Activated CD8-positive, alpha-beta memory T cell treated with anti-CD3 and anti-CD28 coated beads, Interleukin-2, amount 10 ng/mL, durations not matched to agents 7 days and 5 days (primary cell): ENCODE measurements at places on chromosomes 11 and 22. TPM values are rescaled to one million over a fixed set of nuclear protein-coding genes. Genes with fewer than 3 reads are reported as not detected.

LRRC75B gene
- 1.6 TPM for total RNA-seq

MS4A3 gene
- not detected for total RNA-seq

GRCh38 chr11:68521969-68522652 is 61.6 kb downstream of the PPP6R3 start:
- H3K36me3 ChIP-seq = peaks cover 71% of the 10 kb centered on the region
- H3K27me3 ChIP-seq = no peaks in the 10 kb centered on the region
- no peak for DNase-seq
- H3K4me1 ChIP-seq = peaks cover 39% of the 10 kb centered on the region
- H3K27ac ChIP-seq = no peak overlapping the region

DNA sequence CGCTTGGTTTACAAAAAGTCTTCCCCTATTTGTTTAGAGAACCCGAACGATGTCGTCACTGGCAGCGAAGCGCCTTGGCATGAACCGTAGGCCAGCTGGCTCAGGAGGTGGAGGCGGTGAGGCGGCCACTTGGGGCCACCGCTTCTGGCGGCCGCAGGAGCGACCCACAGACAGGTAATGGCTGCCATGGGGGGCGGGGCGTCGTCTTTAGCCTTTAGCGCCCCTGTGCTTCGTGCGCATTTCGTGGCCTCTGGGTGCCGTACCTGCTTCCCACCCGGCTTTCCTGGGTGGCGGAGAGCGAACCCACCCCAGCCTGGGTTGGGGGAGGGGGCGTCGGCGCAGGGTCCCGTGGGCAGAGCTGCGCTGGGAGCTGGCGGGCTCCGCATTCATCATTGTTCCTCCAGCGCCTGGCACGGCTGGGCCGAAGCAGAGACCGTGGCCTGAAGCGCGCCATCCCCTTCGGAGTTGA is 469 bp upstream of the OSBP2 start:
- peak overlapping the region; percentile 79 for H3K27ac ChIP-seq
- H3K4me3 ChIP-seq = peak overlapping the region; percentile 77
- peaks cover 16% of the 10 kb centered on the region for H3K4me1 ChIP-seq
- DNase-seq = peak; percentile 74
- peaks cover 10% of the 10 kb centered on the region for H3K27me3 ChIP-seq
- no peaks in the 10 kb centered on the region for H3K36me3 ChIP-seq

DNA sequence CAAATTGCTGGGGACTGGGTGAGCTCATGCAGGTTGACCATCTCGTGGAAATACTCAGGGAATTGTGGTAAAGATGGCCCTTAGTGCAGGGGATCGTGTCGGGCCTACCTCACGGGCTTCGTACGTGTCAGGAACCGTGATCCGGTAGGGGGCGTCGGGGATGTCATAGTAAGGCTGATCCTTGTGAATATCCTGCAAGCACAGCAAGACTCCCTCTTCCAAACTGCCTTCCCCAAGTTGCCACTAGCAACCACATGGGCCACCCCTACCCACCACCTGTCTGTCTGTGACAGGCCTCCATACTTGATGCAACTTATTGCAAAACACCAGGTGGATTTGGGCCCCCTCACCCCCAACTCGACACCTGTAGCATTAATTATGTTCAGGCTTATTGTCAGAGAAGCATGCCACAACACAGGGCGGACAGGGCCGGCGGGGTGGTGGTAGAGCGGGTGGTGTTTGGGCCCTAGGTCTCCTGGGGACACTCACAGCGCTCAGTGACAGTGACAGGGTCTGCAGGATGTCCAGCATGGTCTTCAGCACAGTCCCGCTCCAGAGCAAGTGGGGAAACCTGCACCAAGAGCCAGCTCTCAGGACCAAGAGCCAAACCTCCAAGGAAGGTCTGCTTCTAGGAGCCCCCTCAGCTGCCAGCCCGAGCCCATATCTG is 22.6 kb upstream of the SERPIND1 start:
- no peak overlapping the region for H3K4me3 ChIP-seq
- H3K27me3 ChIP-seq = no peaks in the 10 kb centered on the region
- no peak for DNase-seq
- H3K27ac ChIP-seq = no peak overlapping the region
- H3K4me1 ChIP-seq = peaks cover 24% of the 10 kb centered on the region

DNA sequence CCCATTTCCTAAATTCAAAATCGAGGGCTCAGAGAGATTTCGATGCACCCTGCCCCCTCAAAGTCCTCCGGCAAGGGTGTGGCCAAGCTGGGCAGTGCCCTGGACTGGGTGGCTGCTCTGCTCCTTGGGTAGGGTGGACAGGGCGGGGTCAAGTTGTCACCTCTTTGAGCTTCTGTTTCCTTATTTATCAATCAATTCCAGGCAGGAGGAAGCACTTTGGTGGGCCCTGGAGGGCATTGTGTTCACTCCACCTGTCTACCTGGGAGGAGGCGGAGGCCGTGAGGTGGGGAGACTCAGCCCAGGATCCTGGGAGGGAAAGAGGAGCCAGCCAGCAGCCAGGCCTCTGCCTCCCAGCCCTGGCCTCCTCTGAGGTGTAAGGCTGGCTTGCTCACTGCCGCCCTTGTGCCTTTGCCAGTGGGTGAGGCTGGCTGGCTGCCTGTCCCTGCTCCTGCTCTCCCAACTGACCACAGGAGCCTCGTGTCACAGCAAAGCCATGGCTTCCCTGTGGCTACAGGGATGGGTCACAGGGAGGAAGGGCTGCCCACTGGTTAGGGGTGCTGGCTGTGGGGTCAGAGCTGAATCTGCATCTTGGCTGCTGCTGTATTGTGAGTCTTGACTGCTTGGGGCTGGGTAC is 25.5 kb upstream of the SHISAL1 start:
- no peak overlapping the region for H3K27ac ChIP-seq
- peaks cover 5% of the 10 kb centered on the region for H3K27me3 ChIP-seq
- H3K36me3 ChIP-seq = no peaks in the 10 kb centered on the region
- H3K4me3 ChIP-seq = no peak overlapping the region
- no peak for DNase-seq
- no peaks in the 10 kb centered on the region for H3K4me1 ChIP-seq

- H3K27me3 ChIP-seq = peaks cover 74% of the 10 kb centered on the region
- H3K4me3 ChIP-seq = no peak overlapping the region
- H3K4me1 ChIP-seq = peaks cover 4% of the 10 kb centered on the region
- no peak overlapping the region for H3K27ac ChIP-seq
- DNase-seq = no peak
- H3K36me3 ChIP-seq = no peaks in the 10 kb centered on the region
These were observed 911 bp downstream of the FGF19 start for GRCh38 chr11:69702769-69703452.

DNA sequence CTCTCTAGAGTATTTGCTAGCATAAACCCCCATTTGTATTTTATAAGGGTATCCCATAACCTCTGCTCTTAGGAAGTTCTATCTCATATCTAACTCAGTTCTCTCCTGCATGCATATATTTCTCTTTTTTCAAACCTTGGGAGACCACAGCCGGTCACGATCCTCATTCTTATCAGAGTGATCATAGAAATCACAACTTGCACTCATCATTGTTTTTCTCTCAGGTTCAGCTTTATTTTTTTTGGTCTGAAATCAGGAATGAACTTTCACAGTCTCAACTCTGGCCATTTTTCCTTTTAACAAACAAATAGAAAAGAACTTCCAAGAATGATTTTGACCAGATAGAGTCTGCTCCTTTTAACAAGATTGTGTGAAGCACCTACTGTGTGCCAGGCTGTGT is 98.6 kb upstream of the BLID start:
- H3K36me3 ChIP-seq = no peaks in the 10 kb centered on the region
- H3K4me1 ChIP-seq = no peaks in the 10 kb centered on the region
- no peaks in the 10 kb centered on the region for H3K27me3 ChIP-seq
- no peak overlapping the region for H3K4me3 ChIP-seq

DNA sequence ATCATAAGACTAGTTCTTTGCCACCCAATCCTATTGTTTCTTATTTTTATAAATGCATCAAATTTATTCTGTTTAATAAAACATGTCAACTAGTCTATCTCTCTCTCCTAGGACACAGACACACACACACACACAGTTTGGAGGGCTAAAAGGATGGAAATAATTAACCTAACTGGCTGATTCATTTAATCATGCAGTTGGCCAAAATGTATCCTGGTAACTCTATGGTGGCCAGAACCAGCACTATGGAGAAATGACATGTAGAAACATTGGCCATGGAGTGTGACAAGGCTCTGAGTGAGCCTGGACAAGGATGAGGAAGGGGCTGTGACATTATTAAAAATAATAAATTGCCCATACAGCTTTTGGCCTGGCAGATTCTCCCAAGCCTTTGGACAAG is 64.1 kb downstream of the CLPB start:
- H3K27ac ChIP-seq = no peak overlapping the region
- DNase-seq = no peak
- no peak overlapping the region for H3K4me3 ChIP-seq
- H3K4me1 ChIP-seq = no peaks in the 10 kb centered on the region
- H3K27me3 ChIP-seq = no peaks in the 10 kb centered on the region
- H3K36me3 ChIP-seq = peaks cover 15% of the 10 kb centered on the region

DNA sequence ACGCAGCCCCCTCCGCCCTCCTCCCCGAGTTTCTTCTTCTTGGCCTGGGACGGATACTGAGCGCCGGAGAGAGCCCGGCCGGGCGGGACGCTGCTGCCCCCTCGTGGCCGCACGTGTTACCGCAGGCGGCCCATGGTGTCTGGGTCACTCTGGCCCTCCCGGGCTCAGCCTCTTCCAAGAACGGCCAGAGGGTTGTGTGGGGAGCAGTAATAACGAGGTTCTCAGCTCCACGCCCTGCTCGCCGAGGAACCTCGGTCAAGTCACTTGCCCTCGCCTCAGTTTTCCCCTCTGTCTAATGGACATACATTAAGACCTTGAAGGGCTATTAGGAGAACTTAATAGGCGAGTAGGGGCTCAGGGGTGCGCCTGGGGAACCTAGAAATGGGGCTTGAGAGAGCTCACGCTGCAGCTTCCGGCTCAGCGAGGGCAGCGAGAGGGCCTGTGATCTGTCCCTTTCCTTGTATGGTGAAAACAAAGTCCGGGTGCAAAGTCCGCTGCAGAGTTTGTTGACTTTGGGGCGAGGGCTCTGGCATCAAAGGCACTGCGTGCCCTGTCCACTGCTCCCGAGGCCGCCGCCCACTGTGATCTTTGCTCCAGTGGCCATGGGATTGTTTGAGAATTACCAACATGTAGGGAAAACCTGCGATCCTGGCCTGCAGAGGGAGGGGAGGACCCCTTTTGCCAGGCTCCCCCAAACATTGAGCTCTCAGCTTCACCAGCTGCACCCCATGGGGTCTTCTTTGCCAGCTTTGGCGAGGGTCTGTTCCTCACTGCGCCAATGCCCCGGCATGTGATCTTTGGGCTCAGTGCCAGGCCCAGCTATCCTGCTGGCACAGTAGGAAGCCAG is 14.4 kb upstream of the LRP5 start:
- H3K4me1 ChIP-seq = peaks cover 4% of the 10 kb centered on the region
- DNase-seq = peak; percentile 80
- no peak overlapping the region for H3K27ac ChIP-seq
- no peak overlapping the region for H3K4me3 ChIP-seq
- peaks cover 11% of the 10 kb centered on the region for H3K27me3 ChIP-seq
- H3K36me3 ChIP-seq = no peaks in the 10 kb centered on the region

DNA sequence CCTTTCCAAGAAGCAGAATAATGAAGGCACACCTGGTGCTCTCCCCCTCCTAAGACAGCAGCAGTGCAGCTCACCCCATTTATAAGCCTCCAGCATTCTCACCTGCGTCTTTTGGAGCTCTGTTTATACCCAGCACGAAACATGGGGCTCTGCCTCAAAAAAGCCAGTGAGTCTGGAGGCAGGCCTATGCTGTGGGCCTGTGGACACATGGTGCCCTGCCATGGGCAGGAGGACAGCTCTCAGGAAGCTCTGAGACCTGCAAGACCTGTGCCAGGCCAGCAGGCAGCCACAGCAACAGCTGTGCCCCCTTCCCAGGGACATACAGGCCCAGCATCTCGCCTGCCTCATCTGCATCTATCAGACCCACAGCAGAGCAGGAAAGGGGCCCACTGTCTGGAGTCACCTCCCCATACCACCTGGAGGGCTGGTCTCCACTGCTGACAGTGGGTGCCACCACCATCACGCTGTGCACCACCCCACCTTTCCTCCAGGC is 64.2 kb downstream of the DGCR2 start:
- H3K4me3 ChIP-seq = no peak overlapping the region
- peaks cover 14% of the 10 kb centered on the region for H3K36me3 ChIP-seq
- H3K27me3 ChIP-seq = no peaks in the 10 kb centered on the region
- H3K27ac ChIP-seq = no peak overlapping the region
- no peaks in the 10 kb centered on the region for H3K4me1 ChIP-seq

GRCh38 chr11:10579700-10580099 is 11.2 kb upstream of the LYVE1 start:
- H3K36me3 ChIP-seq = no peaks in the 10 kb centered on the region
- H3K27me3 ChIP-seq = peaks cover 27% of the 10 kb centered on the region
- H3K4me1 ChIP-seq = peaks cover 5% of the 10 kb centered on the region
- H3K4me3 ChIP-seq = no peak overlapping the region

GRCh38 chr11:12433571-12434324 is 56.4 kb downstream of the PARVA start:
- H3K27ac ChIP-seq = no peak overlapping the region
- no peak overlapping the region for H3K4me3 ChIP-seq
- H3K27me3 ChIP-seq = peaks cover 6% of the 10 kb centered on the region
- DNase-seq = no peak
- H3K4me1 ChIP-seq = no peaks in the 10 kb centered on the region

GRCh38 chr11:64181506-64182411 is 4.2 kb upstream of the STIP1 start:
- H3K36me3 ChIP-seq = peaks cover 3% of the 10 kb centered on the region
- no peak overlapping the region for H3K4me3 ChIP-seq
- DNase-seq = peak; percentile 68
- H3K4me1 ChIP-seq = peaks cover 51% of the 10 kb centered on the region

DNA sequence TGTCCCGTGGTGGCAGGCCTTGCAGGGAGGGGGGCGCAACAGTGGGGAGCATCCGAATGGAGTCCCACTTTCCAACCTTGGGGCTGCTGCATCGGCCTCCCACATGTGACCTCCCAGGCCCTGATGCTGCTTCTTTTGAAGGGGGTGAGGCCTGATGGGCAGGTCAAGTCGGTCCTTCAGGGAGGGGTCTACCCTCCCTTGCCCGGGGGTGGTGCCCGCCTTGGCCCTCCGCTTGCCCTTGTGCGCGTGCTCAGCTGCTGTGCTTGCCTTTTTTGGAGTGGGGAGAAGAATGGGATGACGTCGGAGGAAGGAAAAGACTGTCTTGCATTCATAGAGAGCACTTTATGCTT is 66.9 kb downstream of the PRDM11 start:
- H3K27ac ChIP-seq = no peak overlapping the region
- no peaks in the 10 kb centered on the region for H3K27me3 ChIP-seq
- no peaks in the 10 kb centered on the region for H3K36me3 ChIP-seq
- peaks cover 15% of the 10 kb centered on the region for H3K4me1 ChIP-seq

DNA sequence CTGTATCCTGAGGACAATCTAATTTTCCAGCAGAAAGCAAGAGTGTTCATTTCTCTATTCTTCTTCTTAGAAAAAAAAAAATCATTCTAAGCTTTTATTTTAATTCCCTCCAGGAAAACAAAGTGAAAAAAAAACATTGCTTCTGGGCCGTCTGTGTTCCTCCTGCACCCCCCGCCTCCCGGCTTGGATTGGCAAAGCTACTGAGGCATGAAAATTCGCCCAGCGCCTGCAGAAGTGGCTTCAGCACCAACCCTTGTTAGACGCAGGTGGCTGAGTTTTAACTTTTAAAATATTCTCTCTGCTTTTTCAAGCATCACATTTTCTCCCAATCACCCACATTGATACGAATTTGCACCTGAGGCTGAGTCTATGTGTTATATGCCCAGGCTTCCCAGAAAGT is 401.6 kb downstream of the BRD1 start:
- no peaks in the 10 kb centered on the region for H3K4me1 ChIP-seq
- peaks cover under 1% of the 10 kb centered on the region for H3K27me3 ChIP-seq
- no peak overlapping the region for H3K27ac ChIP-seq
- no peak for DNase-seq
